ENCODE measurements at places on chromosomes 5 and 9. TPM values are rescaled to one million over a fixed set of nuclear protein-coding genes. Genes with fewer than 3 reads are reported as not detected.
A peak's percentile ranks its signal among the peaks of the same experiment; 100 is the strongest.

DNA sequence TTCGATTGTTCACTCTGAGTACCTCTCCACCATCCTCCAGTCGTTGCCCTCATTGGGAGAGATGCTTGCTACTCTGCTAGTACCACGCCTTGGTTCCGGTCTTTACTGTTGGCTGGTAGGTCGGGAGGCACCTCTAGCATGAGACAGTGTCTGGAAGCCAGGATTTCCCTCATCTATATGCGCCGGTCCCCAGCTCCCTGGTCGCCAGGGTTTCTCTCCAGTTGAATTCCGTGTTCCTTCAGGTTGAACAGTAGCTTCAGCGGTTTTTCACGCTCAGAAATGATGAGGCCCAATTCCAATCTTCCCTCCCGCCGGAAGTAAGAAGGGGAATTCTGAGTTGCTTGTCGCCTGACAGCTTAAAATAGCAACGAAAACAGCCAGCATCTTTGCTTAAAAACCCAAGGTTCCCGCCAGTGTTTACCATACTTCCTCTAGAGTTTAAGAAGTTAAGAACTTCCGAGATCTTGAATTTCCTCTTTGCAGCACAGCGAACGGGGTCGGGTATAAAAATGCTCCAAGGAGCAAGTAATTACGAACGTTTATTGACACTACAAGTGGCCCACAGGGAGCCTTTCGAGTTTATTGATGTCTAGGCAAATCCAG, 1.3 kb upstream of the ST8SIA4 start:
- no peak overlapping the region for H3K27ac ChIP-seq
- no peaks in the 10 kb centered on the region for H3K36me3 ChIP-seq
- DNase-seq: peak; percentile 1
- H3K27me3 ChIP-seq: peaks cover 13% of the 10 kb centered on the region

ADAMTS19 gene
- total RNA-seq: not detected

DNA sequence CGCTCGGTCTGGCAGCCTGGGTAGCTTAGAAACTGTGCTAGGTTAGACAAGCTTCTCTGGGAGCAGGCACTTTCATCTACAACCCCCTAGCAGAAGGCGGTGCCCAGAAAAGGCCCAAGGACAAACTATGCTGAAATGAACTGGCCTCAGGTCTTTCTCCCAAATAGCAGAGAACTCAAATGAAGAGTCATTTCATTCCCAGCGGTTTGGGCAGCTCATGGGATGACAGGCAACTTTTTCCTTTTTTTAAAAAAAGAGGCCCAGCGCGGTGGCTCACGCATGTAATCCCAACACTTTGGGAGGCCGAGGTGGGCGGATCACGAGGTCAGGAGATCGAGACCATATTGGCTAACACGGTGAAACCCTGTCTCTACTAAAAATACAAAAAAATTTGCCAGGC, 2.5 kb downstream of the RAPGEF1 start:
- H3K4me3 ChIP-seq: no peak overlapping the region
- H3K27me3 ChIP-seq: no peaks in the 10 kb centered on the region
- H3K36me3 ChIP-seq: no peaks in the 10 kb centered on the region
- DNase-seq: no peak

PHYHD1 gene
- 7.6 TPM for total RNA-seq

GRCh38 chr9:127154003-127154389, 31.6 kb upstream of the ANGPTL2 start:
- H3K4me1 ChIP-seq: peaks cover 19% of the 10 kb centered on the region
- H3K27me3 ChIP-seq: peaks cover 2% of the 10 kb centered on the region
- peak overlapping the region; percentile 57 for H3K4me3 ChIP-seq

GRCh38 chr5:75286211-75286773, 49.6 kb upstream of the ANKRD31 start:
- no peak overlapping the region for H3K4me3 ChIP-seq
- no peak for DNase-seq
- H3K36me3 ChIP-seq: no peaks in the 10 kb centered on the region
- H3K27ac ChIP-seq: no peak overlapping the region
- H3K4me1 ChIP-seq: no peaks in the 10 kb centered on the region
- H3K27me3 ChIP-seq: no peaks in the 10 kb centered on the region

GRCh38 chr5:109191153-109191558, 218.6 kb downstream of the PJA2 start:
- H3K27me3 ChIP-seq: no peaks in the 10 kb centered on the region
- no peak overlapping the region for H3K27ac ChIP-seq
- DNase-seq: peak; percentile 1
- H3K4me3 ChIP-seq: no peak overlapping the region
- H3K4me1 ChIP-seq: peaks cover 6% of the 10 kb centered on the region
- H3K36me3 ChIP-seq: no peaks in the 10 kb centered on the region

GRCh38 chr9:105006514-105006913, 78.6 kb upstream of the ABCA1 start:
- H3K27me3 ChIP-seq: no peaks in the 10 kb centered on the region
- no peak overlapping the region for H3K4me3 ChIP-seq
- H3K4me1 ChIP-seq: peaks cover 15% of the 10 kb centered on the region
- no peak for DNase-seq

TOR4A gene
- total RNA-seq: 2.5 TPM

DNA sequence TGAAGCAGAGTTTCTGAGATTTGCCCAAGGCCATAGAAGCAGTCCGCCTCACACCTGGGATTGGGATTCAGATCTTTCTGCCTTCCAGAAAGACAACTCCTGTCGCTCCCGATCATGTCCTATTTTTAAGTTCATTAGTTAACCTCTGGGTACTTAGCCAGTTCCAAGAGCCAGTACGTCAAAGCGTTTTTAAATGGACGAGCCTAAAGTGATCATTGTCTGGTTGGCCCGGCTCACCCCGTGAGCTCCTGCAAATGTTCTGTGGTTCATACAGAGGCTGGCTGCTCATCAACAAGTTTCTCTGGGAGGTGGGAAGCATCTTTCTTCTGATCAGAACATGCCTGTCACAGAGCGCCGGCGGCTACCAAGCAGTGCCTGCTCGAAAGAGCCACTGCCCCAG, 554.5 kb upstream of the WWC1 start:
- no peaks in the 10 kb centered on the region for H3K27me3 ChIP-seq
- no peaks in the 10 kb centered on the region for H3K4me1 ChIP-seq
- no peak overlapping the region for H3K27ac ChIP-seq
- no peak overlapping the region for H3K4me3 ChIP-seq

IL3 gene
- not detected for total RNA-seq

DNA sequence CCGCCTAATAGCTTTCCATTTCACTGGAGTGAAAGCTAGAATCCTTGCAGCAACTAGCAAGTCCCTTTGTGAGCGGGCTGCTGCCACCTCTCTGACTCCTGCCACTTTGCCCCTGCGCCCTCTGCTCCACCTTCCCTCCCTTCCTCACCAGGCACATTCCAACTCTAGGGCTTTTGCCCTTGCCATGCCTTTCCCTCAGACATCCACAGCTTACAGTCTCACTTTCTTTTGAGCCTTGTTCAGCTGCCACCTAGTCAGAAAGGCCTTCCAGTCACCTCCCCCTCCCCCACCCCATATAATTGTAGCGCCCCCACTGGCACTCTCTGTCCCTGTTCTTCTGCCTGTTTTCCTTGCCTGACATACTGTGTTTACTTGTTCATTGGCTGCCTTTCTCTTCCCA, 31.0 kb downstream of the CYSTM1 start:
- H3K4me1 ChIP-seq: peaks cover 13% of the 10 kb centered on the region
- no peak for DNase-seq
- no peaks in the 10 kb centered on the region for H3K27me3 ChIP-seq
- no peak overlapping the region for H3K27ac ChIP-seq
- no peak overlapping the region for H3K4me3 ChIP-seq
- no peaks in the 10 kb centered on the region for H3K36me3 ChIP-seq

DNA sequence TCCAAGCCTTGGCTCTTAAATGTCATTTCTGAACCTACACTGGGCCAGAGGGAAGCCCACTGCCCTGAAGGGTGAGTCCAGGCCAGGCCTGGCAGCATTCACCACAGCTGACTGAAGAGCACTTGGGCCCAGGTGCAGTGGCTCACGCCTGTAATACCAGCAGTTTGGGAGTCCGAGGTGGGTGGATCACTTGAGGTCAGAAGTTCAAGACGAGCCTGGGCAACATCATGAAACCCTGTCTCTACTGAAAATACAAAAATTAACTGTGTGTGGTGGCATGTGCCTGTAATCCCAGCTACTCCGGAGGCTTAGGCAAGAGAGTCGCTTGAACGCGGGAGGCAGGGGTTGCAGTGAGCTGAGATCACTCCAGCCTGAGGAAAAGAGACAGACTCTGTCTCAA, 5.1 kb downstream of the CCIN start:
- no peak overlapping the region for H3K4me3 ChIP-seq
- no peak overlapping the region for H3K27ac ChIP-seq
- no peak for DNase-seq
- H3K4me1 ChIP-seq: no peaks in the 10 kb centered on the region
- H3K36me3 ChIP-seq: no peaks in the 10 kb centered on the region
- no peaks in the 10 kb centered on the region for H3K27me3 ChIP-seq

DNA sequence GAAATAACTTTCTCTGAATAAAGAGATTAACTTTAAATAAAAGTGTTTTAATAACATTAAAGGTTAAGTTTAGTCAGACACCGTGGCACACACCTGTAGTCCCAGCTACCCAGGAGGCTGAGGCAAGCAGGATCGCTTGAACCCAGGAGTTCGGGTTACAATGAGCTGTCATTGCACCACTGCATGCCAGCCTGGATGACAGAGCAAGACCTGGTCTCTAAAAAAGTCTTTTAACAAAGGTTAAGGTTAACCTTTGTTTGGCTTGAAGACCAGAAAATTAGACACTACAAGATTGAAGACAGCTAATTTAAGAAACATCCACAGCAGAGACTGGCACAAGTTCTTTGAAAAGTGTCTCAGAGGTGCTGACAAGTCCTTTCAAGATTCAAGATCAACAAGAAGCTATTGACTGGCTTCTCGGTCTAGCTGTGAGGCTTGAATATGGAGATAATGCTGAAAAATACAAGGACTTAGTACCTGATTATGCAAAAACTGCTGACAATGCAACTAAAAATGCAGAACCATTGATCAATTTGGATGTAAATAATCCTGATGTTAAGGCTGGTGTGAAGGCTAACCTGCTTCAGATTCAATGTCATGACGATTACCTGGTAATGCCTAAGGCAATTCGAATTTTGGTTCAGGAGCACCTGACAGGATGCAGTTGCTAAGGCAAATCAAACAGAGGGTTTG, 48.8 kb downstream of the FAM81B start:
- DNase-seq: no peak
- H3K27me3 ChIP-seq: peaks cover 15% of the 10 kb centered on the region
- no peak overlapping the region for H3K27ac ChIP-seq
- no peaks in the 10 kb centered on the region for H3K36me3 ChIP-seq
- no peak overlapping the region for H3K4me3 ChIP-seq

PCDHGB3 gene
- 6.2 TPM for total RNA-seq

DNA sequence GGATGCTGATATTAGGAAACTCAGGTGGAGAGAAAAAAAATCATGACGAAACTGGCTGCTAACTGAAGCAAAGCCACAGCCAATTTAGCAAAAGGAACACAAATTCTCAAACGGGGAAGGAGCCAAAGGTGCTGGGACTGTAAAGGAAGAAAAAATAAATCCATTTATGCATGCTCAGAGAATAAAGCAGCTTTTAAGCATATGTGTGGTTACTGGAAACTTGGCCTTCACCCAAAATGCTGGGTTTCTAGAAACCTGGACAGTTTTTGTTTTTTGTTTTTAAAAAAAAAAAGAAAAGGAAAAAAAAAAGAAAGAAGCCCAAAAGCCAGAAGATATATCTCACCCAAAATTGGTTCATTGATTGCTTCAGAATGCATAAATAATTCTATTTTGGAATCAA, 8.0 kb downstream of the WHRN start:
- no peaks in the 10 kb centered on the region for H3K36me3 ChIP-seq
- peaks cover 3% of the 10 kb centered on the region for H3K4me1 ChIP-seq
- H3K4me3 ChIP-seq: no peak overlapping the region
- no peak overlapping the region for H3K27ac ChIP-seq
- no peak for DNase-seq
- peaks cover 5% of the 10 kb centered on the region for H3K27me3 ChIP-seq

DNA sequence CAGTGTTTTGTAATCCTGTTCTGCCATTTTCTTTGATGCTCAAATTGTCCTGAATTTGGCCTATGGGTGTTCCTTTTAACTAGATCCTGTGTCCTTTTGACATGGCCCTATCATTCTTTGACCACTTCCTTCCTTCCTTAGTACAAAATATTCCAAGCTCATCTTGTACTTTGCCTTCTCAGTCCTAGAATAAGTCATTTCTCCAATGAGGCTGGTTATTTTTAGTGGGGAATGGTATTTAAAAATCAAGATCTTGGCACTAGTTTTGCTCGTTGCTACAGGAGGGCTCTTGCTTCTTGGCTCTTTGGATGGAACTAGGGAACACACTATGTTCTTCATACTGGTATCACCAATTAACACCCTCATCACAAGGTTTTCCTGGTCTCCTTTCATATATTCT, 108.1 kb downstream of the UNC13B start:
- H3K4me3 ChIP-seq: no peak overlapping the region
- H3K27me3 ChIP-seq: no peaks in the 10 kb centered on the region
- H3K4me1 ChIP-seq: peaks cover 11% of the 10 kb centered on the region
- no peak for DNase-seq
- no peaks in the 10 kb centered on the region for H3K36me3 ChIP-seq

TRAPPC13 gene
- total RNA-seq: 24.2 TPM

- no peaks in the 10 kb centered on the region for H3K36me3 ChIP-seq
- no peaks in the 10 kb centered on the region for H3K27me3 ChIP-seq
- peaks cover 11% of the 10 kb centered on the region for H3K4me1 ChIP-seq
- peak overlapping the region; percentile 97 for H3K4me3 ChIP-seq
- peak overlapping the region; percentile 79 for H3K27ac ChIP-seq
Observed at GRCh38 chr9:122930541-122931225, 629 bp downstream of the ZBTB26 start.

OR13F1 gene
- total RNA-seq: not detected

DNA sequence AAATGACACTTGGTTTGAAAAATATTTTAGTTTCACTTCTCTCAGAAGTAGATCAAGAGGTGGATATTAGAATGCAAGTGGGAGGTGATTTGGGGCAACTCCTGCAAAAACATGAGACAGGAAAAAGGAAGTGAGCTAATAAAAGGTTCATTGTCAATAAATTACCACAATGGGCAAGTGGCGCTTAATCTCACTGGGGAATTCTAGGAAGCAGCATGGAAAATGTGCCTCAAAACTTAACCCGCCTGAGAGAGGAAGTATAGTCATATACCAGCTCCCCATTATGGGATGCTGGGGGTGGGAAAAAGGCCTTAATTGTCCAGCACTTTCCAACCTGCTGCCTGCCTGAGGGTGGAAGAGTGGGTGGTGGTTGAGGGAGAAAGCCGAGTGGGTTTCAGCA, 204.1 kb downstream of the ELAVL2 start:
- no peaks in the 10 kb centered on the region for H3K27me3 ChIP-seq
- H3K4me3 ChIP-seq: no peak overlapping the region
- no peak for DNase-seq

- no peak for DNase-seq
- H3K4me3 ChIP-seq: no peak overlapping the region
- H3K27me3 ChIP-seq: peaks cover 39% of the 10 kb centered on the region
- H3K27ac ChIP-seq: no peak overlapping the region
Observed at GRCh38 chr5:111066261-111066938, 5.1 kb upstream of the TSLP start.

GRCh38 chr5:128015978-128016377, 67.6 kb upstream of the SLC12A2 start:
- no peaks in the 10 kb centered on the region for H3K4me1 ChIP-seq
- H3K36me3 ChIP-seq: no peaks in the 10 kb centered on the region
- peak; percentile 17 for DNase-seq
- no peak overlapping the region for H3K27ac ChIP-seq
- no peak overlapping the region for H3K4me3 ChIP-seq

- H3K36me3 ChIP-seq: no peaks in the 10 kb centered on the region
- no peak overlapping the region for H3K4me3 ChIP-seq
- no peaks in the 10 kb centered on the region for H3K27me3 ChIP-seq
- H3K4me1 ChIP-seq: peaks cover 16% of the 10 kb centered on the region
- peak overlapping the region; percentile 56 for H3K27ac ChIP-seq
Observed at GRCh38 chr9:76414661-76415060, 20.4 kb upstream of the RFK start.

PPP1R2B gene
- total RNA-seq: under 0.01 TPM

DNAJB5 gene
- 12.7 TPM for total RNA-seq

CKMT2 gene
- 1.4 TPM for total RNA-seq

All from osteoblast (primary cell).